ENCODE measurements at places on chromosomes 2 and 18. TPM values are rescaled to one million over a fixed set of nuclear protein-coding genes. Genes with fewer than 3 reads are reported as not detected.

DNA sequence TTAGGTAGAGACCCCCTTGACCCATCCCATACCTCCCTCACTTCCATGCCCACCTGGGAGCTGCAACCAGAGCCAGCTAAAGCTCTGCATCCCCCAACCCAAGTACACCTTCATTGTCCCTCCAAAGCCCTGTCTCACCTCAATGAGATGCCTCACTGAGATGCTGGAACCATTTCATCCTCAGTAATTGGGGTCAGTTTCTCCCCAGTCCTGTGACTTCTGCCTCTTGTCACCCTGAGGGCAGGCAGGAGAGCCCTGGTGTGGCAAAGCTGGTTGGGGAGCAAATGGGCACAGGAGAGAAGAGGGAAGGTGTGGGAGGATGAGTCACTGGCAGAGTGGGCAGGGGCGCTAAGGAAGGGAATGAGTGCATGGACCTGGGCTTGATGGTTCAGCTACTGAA is 27.9 kb upstream of the NT5DC4 start:
- H3K36me3 ChIP-seq: no peaks in the 10 kb centered on the region
- H3K4me3 ChIP-seq: no peak overlapping the region
- no peak for DNase-seq
- no peaks in the 10 kb centered on the region for H3K27me3 ChIP-seq

- no peaks in the 10 kb centered on the region for H3K27me3 ChIP-seq
- DNase-seq: no peak
- no peaks in the 10 kb centered on the region for H3K4me1 ChIP-seq
These were observed 47.4 kb downstream of the RPE start for GRCh38 chr2:210049831-210050230.

The FOXI3 gene
- polyA plus RNA-seq: not detected

DNA sequence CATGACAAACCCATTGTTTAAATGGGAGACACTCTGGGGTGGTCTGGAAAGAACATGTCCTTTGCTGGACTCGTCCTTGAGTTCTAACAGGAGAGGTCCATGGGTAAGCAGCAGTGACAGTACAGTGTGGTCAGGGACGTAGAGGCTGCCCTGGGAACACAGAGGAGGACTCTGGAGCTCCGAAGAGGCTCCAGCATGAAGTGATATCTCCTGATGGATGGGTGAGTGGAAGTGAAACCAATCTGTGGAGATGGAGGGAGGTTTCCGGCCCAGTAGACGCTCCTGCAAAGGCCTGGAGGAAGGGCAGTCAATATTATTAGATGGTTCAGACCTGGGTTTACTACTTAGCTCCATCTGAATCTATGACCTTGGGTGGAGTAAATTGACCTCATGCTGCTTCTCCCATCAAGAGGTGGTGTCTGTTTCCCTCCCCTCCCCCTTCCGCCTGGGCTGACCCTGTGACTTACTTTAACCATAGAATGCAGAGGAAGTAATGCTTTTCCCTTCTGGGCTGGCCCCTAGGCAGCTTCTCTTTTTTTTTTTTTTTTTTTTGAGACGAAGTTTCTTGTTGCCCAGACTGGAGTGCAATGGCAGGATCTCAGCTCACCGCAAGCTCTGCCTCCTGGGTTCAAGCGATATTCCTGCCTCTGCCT is 2.3 kb upstream of the TFCP2L1 start:
- H3K4me1 ChIP-seq: no peaks in the 10 kb centered on the region
- H3K27ac ChIP-seq: no peak overlapping the region
- no peak for DNase-seq
- H3K36me3 ChIP-seq: no peaks in the 10 kb centered on the region
- peaks cover 48% of the 10 kb centered on the region for H3K27me3 ChIP-seq

DNA sequence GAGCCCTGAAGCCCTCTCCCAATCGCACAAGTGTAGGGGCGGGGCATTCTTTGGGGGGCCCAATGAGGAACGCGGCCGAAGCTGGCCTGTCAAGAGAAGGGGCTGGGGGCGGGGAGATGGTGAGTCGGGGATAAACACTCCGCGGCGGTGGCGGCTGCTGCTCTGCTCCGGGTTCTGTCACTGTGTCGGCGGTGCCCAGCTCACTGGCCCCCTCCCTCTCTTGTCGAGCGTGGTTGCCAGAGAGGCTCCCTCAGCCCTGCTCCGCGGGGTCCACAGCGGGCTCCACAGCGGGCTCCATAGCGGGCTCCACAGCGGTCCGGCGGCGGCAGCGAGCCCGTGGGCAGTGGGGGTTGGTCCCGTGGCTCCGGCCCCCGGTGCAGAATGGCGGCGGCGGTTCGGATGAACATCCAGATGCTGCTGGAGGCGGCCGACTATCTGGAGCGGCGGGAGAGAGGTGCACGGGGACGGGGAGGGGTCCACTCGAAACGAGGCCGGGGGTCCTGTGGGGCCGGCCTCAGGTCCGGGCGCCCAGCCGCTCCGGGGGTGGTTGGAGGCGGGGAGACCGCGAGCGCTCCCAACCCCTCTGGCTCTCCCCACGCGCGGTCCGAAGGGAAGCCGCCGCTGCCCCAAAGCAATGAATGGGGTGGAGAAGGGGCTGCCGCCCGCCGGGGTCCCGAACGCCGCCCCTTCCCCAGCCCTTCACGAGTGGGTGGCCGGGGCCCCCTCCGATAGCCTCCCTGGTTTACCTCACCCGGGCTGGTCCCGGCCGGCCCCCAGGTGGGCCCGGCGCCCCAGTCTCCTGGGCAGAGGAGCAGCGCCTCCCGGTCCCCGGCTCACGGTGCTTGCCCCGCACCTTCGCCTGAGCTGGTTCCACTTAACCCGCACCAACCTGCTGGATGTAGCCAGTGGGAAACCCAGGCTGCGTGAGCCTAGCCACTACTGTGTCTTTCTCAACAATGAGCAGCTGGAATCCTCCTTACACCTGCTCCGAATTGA is at the start of gene MXD1:
TSS of gene MXD1 (plus strand) at position 160 of the 996 bp plus-strand sequence. CDS start at position 382, 222 bp downstream.
- H3K4me1 ChIP-seq: peaks cover 15% of the 10 kb centered on the region
- H3K27me3 ChIP-seq: no peaks in the 10 kb centered on the region
- H3K27ac ChIP-seq: peak within 1 kb of the TSS; percentile 96

The IL1F10 gene
- not detected for polyA plus RNA-seq

- H3K4me1 ChIP-seq: peaks cover 14% of the 10 kb centered on the region
- H3K4me3 ChIP-seq: peak overlapping the region; percentile 98
- no peak for DNase-seq
- peaks cover 32% of the 10 kb centered on the region for H3K36me3 ChIP-seq
- no peaks in the 10 kb centered on the region for H3K27me3 ChIP-seq
- peak overlapping the region; percentile 98 for H3K27ac ChIP-seq
These were observed 566 bp upstream of the MRPS5 start for GRCh38 chr2:95122197-95122551.

DNA sequence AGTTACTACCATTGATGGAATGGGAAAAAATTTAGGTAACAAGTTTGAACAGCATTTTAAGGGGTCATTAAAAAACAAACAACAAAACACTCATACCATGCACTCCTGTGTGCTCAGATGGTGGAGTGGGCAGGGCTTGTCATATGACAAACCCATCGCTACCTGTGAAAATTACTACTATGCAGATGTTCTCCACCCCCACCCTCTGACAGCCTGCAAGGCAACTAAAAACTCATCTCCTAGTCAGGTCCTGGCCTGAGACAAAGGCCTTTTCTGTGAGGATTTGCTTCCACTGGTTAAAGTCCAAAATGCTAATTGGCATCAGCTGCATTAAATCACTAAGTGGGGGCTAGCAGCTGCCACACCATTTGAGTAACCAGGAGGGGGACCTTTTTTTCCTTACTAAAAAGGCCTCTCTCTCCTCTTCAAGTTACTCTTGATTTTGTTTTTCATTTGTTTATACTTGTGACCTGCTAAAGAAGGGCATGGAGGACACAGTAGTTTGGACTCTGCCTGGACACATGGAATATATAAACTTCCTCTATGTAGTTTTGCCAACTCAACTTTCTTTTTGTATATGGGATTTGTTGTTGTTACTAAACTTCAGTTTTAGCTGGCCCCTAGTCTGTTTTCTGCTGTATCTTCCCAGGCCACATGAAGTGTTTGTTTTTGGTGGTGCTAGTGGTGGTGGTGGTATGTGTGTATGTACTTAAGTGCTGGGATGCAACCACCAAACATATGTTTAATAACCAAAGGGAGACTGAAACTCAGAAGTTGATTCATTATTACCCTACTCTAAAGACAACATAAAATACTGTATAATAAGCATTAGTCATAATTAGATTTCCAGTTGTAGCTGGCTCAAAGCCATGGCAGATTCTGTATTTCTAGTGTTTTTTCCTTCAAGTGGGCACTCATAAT is 121.3 kb downstream of the MAP4K4 start:
- H3K36me3 ChIP-seq: no peaks in the 10 kb centered on the region
- no peaks in the 10 kb centered on the region for H3K4me1 ChIP-seq
- DNase-seq: no peak
- no peaks in the 10 kb centered on the region for H3K27me3 ChIP-seq
- no peak overlapping the region for H3K27ac ChIP-seq

GRCh38 chr2:212078103-212078502 is 460.5 kb downstream of the ERBB4 start:
- no peak overlapping the region for H3K27ac ChIP-seq
- no peaks in the 10 kb centered on the region for H3K36me3 ChIP-seq
- H3K4me3 ChIP-seq: no peak overlapping the region
- DNase-seq: no peak
- H3K4me1 ChIP-seq: no peaks in the 10 kb centered on the region

The RBKS gene
- 0.20 TPM for polyA plus RNA-seq

- no peak overlapping the region for H3K4me3 ChIP-seq
- H3K27me3 ChIP-seq: peaks cover 71% of the 10 kb centered on the region
- no peak overlapping the region for H3K27ac ChIP-seq
- DNase-seq: no peak
- H3K4me1 ChIP-seq: no peaks in the 10 kb centered on the region
- H3K36me3 ChIP-seq: no peaks in the 10 kb centered on the region
These were observed 72.9 kb downstream of the CIB4 start for GRCh38 chr2:26568076-26568890.

The G6PC2 gene
- polyA plus RNA-seq: not detected

DNA sequence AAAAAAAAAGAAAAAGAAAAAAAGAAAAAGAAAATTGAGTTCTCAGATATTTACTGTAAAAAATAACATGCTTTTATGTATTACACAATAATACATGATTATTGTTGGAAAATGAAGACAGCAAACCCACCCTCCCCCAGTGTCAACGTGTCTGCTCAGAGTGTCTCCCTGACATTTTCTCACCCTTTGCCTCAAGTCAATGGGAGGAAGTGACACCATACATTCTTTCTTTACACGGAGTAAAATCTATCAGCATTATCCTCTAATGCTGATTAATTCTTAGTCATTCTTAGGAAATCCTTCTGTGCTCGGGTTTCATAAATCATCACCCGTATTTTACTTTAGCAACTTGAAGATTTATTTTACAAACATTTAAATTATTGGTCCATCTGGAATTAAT is 32.0 kb downstream of the CTAGE1 start:
- H3K4me1 ChIP-seq: no peaks in the 10 kb centered on the region
- peaks cover 9% of the 10 kb centered on the region for H3K27me3 ChIP-seq
- H3K27ac ChIP-seq: no peak overlapping the region
- no peak for DNase-seq
- H3K36me3 ChIP-seq: no peaks in the 10 kb centered on the region

DNA sequence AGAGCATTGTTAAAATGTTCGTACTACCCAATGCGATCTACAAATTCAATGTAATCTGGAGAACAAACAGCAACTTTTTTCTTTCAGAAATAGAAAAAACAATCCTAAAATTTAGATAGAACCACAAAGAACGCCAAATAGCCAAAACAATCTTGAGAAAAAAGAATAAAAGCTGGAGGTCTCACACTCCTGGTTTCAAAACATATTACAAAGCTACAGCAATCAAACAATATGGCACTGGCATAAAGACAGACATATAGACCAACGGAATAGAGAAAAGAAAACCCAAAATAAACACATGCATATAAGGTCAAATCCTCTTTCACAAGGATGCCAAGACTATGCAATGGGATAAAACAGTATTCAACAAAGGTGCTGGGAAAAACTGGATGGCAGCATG is 74.5 kb downstream of the MAP4K3 start:
- no peaks in the 10 kb centered on the region for H3K4me1 ChIP-seq
- H3K27me3 ChIP-seq: no peaks in the 10 kb centered on the region
- H3K36me3 ChIP-seq: no peaks in the 10 kb centered on the region
- no peak overlapping the region for H3K4me3 ChIP-seq
- H3K27ac ChIP-seq: no peak overlapping the region
- no peak for DNase-seq

The LYG2 gene
- polyA plus RNA-seq: 0.17 TPM

- no peak overlapping the region for H3K27ac ChIP-seq
- H3K27me3 ChIP-seq: no peaks in the 10 kb centered on the region
- no peak overlapping the region for H3K4me3 ChIP-seq
- no peaks in the 10 kb centered on the region for H3K36me3 ChIP-seq
These were observed 258.0 kb downstream of the CNTNAP5 start for GRCh38 chr2:124283096-124283495.

The HRH4 gene
- not detected for polyA plus RNA-seq

DNA sequence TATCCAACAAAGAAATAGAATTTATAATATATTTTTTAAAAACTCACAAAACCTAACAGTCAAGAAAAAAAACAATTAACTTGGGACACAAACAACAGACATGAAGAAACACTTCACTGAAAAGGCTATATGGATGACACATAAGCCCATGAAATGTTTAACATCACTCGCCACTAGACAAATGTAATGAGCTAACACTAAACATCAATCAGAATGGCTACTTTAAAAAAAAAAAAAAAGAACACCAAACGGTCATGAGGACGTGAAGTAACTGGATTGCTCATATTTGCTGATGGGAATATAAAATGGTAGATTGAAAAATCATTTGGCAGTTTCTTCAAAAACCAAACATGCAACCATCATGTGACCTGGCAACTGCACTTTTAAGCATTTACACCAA is 97.3 kb upstream of the RGPD4 start:
- DNase-seq: no peak
- no peaks in the 10 kb centered on the region for H3K4me1 ChIP-seq
- H3K36me3 ChIP-seq: peaks cover 59% of the 10 kb centered on the region

GRCh38 chr2:6524691-6525474 is 340.8 kb downstream of the CMPK2 start:
- no peak for DNase-seq
- no peaks in the 10 kb centered on the region for H3K27me3 ChIP-seq

GRCh38 chr18:48713309-48713708 is 174.5 kb downstream of the CTIF start:
- no peak overlapping the region for H3K27ac ChIP-seq
- H3K4me3 ChIP-seq: no peak overlapping the region
- H3K27me3 ChIP-seq: no peaks in the 10 kb centered on the region
- no peak for DNase-seq
- H3K4me1 ChIP-seq: peaks cover 7% of the 10 kb centered on the region

The HOXD3 gene
- not detected for polyA plus RNA-seq

The CFAP65 gene
- not detected for polyA plus RNA-seq

- H3K4me3 ChIP-seq: no peak overlapping the region
- no peaks in the 10 kb centered on the region for H3K36me3 ChIP-seq
- H3K27ac ChIP-seq: no peak overlapping the region
- no peaks in the 10 kb centered on the region for H3K4me1 ChIP-seq
- DNase-seq: no peak
- no peaks in the 10 kb centered on the region for H3K27me3 ChIP-seq
These were observed 250.3 kb upstream of the FOSL2 start for GRCh38 chr2:28142386-28142785.

The RNF152 gene
- 0.05 TPM for polyA plus RNA-seq

The RAPGEF4 gene
- polyA plus RNA-seq: not detected
